ENCODE measurements at places on chromosomes 11 and 22. TPM values are rescaled to one million over a fixed set of nuclear protein-coding genes. Genes with fewer than 3 reads are reported as not detected.

GRCh38 chr11:73308961-73309919 lies 1.2 kb downstream of the ARHGEF17 start:
- ATAC-seq, result no peak

DNA sequence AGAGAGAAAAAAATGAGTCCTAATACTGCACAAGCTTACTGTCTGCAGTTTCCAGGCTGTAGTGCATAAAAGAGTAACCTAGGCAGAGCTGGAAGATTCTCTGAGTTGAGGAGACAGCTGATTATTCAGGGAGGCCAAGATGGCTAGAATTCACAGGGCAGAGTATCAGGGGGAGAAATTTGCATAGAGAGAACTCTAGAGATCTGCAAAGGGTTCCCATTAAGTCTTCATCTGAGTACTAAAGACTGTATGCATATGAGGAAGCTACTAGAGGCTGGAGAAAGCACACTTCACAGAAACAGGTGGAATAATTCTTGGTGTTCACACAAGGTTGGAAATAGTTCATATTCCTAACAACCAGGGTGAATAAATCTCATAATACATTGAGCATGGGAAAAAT lies 66.6 kb upstream of the RRAS2 start:
- no peak for ATAC-seq

The DDTL gene
- total RNA-seq, result 4.9 TPM

- no peak for ATAC-seq
Measured at GRCh38 chr22:46087816-46088277, 62.5 kb upstream of the PPARA start.

The LRFN4 gene
- total RNA-seq, result 20.5 TPM

The OR52H1 gene
- total RNA-seq, result not detected

GRCh38 chr11:116472651-116473050 lies 300.1 kb downstream of the BUD13 start:
- ATAC-seq, result no peak

The RASL10A gene
- 0.61 TPM for total RNA-seq

The HOATZ gene
- total RNA-seq, result not detected

The GRAP2 gene
- total RNA-seq, result 94.2 TPM

- no peak for ATAC-seq
Measured at GRCh38 chr11:17798716-17799115, 64.1 kb downstream of the KCNC1 start.

The CALCB gene
- total RNA-seq, result 1.3 TPM

The PTPRCAP gene
- total RNA-seq, result 228 TPM

The OTOG gene
- not detected for total RNA-seq

GRCh38 chr11:86314636-86315035 lies 12.6 kb downstream of the HIKESHI start:
- ATAC-seq, result no peak

The SCUBE1 gene
- not detected for total RNA-seq

GRCh38 chr11:111356660-111357048 lies 22.4 kb downstream of the POU2AF1 start:
- ATAC-seq, result no peak

GRCh38 chr11:59854871-59855270 lies 9.6 kb upstream of the CBLIF start:
- no peak for ATAC-seq

- no peak for ATAC-seq
Measured at GRCh38 chr11:119320240-119320775, 3.4 kb upstream of the MCAM start.

DNA sequence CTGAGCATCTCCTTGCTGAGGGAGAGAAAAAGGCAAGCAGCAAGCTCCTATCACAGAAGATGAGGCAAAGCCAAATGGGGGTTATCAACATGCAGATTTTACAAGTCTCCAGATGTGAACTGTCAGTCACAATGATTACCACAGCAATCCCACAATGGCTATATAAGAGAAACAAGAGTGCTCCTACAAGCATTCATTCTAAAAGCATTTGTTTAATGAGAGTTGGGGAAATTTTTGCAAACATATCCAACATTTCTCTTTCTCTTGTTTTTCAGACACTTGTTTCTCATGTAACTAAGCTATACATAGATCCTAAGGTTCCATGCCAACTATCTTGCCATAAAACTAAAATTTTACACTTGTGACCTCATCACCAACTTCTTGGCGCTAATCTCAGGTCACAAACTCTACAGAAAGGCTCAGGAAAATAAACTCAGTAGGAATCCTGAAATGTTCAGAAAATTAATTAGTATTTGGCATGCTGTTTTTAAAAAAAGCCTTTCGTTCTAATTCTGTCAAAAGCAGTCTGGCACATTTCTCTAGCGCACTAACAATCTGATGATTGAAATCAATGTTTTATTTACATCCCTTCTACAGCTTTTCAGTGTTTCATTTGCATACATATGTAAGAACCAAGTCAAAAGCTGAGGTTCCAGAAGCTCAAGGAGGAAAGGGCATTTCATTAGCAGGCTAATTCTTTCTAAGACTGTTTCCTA lies 199.5 kb downstream of the TTC28 start:
- ATAC-seq, result no peak

- no peak for ATAC-seq
Measured at GRCh38 chr11:109426442-109427240, 4.7 kb downstream of the C11orf87 start.

GRCh38 chr22:39293766-39294368 lies 25.6 kb downstream of the RPL3 start:
- no peak for ATAC-seq

- peak; percentile 61 for ATAC-seq
Measured at GRCh38 chr22:23591201-23591791, 11.2 kb upstream of the IGLL1 start.

DNA sequence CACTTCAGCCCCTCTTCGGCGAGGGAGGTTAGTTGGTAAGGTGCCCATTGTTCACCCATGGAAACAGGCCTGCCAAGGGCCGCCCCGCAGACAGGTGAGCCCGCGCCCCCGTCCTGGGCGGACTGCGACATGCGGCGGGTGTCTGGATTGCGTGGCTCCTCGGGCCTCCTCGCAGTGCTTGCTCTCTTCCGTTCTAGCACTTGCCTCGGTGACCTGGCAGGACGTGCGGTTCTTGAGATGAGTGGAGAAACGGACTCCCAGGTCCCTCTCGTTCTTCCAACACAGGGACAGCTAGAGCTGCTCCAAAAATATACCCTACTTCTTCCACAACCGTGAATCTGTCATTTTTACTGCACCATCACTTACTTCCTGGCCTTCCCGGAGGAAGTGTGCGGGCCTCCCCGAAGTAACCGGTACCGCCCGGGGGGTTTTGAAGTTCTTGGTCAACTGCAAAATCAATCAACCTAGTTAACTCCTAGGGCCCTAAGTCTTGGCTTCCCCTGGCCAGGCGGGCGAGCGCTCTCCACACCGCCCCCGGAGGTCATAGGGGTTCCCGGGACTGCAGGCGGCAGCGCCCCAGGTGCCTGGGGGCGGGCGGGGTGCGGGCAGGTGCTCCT lies 745 bp upstream of the ZBTB44 start:
- ATAC-seq, result peak; percentile 69

The MYOD1 gene
- not detected for total RNA-seq

The GATD1 gene
- 60.9 TPM for total RNA-seq

GRCh38 chr11:531919-532526 lies 3.4 kb downstream of the HRAS start:
- no peak for ATAC-seq

The FXYD6 gene
- 0.19 TPM for total RNA-seq

- no peak for ATAC-seq
Measured at GRCh38 chr11:210803-211180, 3.3 kb downstream of the RIC8A start.

GRCh38 chr11:2929950-2930703 lies 907 bp upstream of the PHLDA2 start:
- ATAC-seq, result peak; percentile 28

DNA sequence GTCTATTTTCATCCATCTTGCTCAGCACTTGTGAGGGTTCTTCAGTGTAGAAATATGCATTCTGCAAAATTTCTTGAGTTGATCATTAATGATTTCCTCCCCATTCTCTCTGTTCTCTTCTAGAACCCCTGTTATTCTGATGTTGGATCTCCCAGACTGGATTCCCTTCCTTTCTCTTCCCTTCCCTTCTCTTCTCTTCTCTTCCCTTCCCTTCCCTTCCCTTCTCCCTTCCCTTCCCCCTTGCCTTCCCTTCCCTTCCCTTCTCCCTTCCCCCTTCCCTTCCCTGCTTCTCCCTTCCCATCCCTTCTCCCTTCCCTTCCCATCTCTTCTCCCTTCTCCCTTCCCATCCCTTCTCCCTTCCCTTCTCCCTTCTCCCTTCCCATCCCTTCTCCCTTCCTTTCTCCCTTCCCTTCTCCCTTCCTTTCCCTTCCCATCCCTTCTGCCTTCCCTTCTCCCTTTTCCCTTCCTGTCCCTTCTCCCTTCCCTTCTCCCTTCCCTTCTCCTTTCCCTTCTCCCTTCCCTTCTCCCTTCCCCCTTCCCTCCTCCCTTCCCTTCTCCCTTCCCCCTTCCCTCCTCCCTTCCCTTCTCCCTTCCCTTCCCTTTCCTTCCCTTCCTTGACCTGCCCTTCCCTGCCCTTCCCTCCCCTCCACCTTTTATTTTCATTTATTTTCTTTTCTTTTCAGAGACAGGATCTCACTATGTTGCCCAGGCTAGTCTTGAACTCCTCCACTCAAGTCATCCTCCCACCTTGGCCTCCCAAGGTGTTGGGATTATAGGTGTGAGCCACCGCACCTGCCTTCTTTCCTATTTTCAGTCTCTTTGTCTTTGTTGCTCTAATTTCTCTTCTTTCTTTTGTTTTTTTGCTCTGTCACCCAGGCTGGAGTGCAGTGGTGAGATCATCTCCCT lies 24.9 kb upstream of the RBFOX2 start:
- ATAC-seq, result no peak

The HEPHL1 gene
- not detected for total RNA-seq

DNA sequence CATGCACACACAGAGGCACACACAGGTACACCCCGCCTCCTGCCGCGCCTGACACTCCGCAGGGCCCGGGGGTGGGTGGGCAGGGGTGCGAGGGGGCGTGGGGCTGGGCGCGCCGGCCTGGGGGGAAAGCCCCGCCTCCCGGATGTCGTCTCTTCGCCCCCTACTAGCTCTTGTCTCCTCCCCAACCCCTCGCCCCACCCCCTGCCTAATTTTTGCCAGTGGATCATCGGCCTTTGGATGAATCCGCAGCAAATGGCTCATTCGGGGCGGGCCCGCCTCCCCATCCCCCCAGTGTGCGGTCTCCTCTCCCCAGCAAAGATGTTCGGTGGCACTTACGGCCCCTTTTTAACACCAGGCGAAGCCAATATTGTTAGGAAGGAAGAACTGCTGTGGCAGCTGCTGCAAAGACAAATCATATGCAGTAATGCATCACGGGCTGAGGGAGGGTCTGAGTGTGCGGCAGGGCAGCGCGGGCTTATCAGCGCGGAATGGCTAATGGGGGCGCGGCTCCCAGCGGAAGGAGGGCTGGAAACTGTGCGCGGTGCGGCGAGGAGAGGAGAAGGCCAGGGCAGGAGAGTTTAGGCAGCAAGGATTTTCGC lies 13.4 kb upstream of the NECTIN1 start:
- no peak for ATAC-seq

DNA sequence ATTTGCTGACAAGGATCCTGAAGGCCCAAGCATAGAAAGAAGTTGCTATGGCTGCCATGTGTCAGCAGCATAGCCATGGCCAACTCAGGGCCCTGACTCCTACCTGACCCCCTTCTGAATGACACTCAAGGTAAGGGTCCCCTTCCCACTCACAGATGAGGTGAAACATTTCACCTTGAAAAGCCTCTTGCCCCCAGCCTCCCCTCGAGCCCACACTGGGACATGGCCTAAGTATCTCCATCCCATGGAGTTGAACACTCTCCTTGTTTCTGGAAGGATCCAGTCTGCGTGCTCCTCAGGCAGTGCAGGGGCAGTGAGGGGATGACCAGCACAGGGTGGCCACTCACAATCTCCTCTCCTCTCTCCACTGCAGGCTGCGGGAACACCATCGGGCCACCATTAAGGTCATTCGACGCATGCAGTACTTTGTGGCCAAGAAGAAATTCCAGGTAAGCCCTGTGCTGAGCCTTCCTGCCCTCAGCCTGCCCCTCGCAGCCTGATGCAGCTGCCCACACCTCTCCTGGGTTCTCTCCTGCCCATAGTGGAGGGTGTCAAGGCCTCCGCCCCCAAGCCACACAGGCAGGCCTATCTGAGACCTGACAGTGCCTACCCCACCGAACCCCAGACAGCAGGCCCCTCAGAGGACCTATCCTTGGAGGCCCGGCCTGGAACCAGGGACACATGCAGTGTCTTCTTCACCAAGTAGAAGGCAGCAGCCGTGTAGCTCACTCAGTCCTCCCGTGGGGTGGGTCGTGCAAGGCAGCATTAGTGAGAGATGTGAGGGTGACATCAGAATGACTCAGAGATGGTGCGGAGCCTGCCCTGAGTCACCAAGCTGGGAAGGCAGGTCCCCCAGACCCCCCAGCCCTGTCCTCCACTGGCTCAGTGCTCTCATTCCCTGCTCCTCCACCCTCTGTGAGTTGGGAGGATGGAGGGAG lies 68.9 kb upstream of the KCNQ1OT1 start:
- ATAC-seq, result peak; percentile 37

GRCh38 chr11:1541474-1542204 lies 30.4 kb downstream of the DUSP8 start:
- no peak for ATAC-seq

DNA sequence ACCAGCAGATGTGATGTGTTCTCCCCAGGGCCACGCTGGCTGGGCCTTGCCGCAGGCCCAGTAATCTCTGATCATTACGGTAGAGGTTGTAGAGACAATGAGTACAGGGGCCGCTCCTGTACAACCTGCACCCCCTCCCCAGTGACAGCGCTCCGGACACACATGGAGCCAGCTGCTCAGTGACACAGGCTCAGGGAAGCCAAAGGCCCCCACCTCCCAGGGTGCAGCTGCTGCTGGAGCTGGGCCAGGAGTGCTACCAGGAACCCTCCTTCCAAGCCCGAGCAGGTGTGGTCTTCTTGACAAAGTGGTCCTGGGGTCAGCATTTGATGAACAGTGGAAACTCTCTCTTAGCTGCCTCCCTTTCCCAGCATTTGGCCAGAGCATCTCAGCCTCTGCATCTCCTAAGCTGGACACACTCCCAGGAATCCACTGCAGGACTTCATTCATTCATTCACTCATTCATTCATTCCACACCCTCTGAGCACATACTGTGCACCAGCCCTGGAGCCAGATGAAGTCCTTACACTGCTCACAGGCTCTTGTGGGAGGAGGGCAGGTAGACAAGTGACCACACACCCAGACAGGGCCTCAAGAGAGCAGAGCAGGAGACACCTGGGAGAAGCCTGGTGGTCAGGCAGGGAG lies 49.6 kb upstream of the MPEG1 start:
- ATAC-seq, result no peak

DNA sequence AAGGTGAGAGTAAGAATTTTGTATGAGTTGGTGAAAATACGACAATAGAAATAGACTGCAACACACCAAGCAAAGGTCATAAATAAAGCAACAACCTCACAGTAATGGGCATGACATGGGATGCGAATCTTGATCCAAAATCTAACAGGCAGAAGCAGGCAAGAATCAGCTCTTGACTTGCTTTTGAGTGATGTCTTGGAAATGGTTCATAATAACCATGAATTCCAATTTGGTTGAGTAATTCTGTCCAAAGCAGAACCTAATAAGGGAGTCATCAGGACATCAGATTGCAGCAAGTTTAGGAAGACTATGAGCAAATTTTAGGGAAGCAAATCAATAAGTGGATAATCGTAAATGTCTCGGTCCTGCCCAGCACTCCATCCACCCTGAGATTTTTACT lies 224.0 kb upstream of the ISX start:
- ATAC-seq, result no peak

The EI24 gene
- 17.0 TPM for total RNA-seq

GRCh38 chr11:69683764-69684333 lies 8.7 kb upstream of the LTO1 start:
- ATAC-seq, result no peak

The PLXNB2 gene
- 29.1 TPM for total RNA-seq
